NCI-H345 (cell line): ENCODE measurements at places on chromosomes 2 and 18.
A peak's percentile ranks its signal among the peaks of the same experiment; 100 is the strongest.

DNA sequence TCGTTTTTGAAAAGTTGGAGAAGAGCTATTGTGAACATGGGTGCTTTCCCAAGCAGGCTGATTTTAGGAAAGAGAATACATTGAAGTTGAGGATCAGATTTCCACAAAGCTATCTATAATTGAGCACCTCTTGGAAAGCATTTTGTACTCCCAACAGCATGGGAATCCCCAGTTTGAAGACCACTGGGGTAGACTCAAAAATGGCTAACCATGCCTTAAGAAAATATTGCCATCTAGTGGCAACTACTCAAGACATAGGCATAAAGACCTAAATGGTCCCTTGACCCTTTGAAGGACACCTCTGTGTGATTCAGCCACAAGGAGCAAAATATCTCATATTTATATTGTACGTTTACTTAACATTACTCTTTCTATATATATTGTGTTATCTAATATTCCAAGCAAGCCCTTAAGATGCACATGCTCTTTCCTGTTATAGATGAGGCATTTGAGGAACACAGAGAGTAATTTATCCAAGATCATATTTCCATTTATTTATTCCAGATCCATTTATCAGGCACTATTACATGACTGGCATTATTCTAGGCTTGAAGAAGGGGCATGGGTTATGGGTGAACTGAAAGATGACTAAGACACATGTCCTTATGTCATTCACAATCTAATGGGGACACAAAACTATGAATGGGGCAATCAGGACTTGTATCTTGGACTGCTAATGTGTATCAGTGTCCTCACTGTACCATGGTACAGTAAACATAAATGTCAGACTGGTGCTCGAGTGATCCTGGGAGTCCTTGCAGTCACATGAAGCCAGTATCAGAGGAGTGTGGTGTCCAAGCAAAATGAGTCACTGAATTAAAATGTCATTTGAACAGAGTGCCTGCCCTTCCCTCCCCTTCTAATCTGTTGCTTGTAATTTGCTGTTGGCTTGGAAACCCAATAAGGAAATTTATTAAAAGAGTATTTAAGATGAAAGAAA is 121.0 kb upstream of the XPO1 start:
- peak; percentile 19 for DNase-seq

GRCh38 chr2:62306751-62307468 is 111.0 kb downstream of the B3GNT2 start:
- DNase-seq = peak; percentile 50

DNA sequence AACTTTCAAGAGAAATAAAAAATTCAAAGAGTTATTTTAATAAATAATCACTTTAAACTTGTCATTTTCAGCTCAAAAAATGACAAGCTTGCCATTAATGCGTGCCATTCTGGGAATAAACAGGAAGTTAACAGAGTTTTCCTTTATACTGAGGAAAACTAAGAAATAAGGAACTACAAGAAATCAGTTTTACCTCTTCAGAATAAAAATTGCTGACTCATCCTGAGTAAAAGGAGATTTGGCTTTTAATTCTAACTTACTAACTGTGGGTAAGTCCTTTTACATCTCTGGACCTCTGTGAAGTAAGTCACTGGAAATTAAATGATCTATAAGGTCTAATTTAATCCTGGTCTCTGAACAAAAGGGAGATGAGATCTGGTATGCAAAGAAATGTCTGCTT is 16.1 kb downstream of the CEBPZ start:
- DNase-seq = no peak

GRCh38 chr18:22471546-22472131 is 53.9 kb upstream of the CTAGE1 start:
- no peak for DNase-seq

DNA sequence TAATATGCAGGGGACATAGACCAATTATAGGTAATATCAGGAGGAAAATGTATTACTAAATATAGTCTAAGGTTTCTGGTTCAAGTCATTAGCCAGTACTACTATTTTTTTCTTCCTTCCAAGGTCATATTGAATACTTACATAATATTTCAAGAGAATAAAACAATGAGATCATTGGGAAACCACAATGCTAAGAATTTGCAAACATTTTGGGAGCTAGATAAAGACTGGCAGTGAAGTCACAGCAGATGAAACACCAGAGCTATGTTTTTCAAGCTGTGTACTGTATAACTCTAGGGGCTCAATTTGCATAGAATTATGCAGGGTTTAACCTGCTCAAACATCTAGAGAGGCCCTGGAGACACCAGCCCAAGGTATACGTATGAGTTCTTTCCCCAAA is 80.5 kb upstream of the KCNH7 start:
- no peak for DNase-seq

- DNase-seq = no peak
Measured at GRCh38 chr2:241063093-241063551, 39.0 kb downstream of the MTERF4 start.

DNA sequence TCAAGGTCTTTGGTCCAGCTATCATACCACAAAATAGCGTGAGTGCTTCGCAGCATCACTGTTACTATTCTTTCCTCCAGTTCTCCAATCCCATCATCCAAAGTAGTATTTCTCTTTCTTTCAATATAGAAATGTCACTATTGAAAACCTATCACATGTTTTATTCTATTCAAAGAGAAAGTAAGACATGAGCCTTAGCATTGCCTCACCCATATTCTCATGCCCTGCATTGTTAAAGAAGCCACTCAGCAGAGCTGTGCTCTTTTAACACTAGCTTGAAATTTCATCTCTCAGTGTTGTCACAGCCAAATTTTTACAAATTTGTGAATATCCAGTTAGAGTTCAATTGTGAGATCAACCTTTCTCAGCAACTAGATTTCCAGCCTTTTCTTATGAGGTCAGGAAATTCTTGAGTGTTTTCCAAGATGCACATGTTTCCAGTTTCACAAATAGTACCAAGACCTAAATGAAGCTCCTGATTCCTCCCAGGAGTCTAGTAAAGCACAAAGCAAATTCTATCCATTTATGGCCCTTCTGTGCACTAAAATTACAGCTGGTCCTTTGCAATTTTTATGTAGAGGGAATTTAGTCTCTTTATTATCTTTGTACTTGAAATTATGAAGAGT is 343.7 kb downstream of the SPAG16 start:
- DNase-seq = no peak

DNA sequence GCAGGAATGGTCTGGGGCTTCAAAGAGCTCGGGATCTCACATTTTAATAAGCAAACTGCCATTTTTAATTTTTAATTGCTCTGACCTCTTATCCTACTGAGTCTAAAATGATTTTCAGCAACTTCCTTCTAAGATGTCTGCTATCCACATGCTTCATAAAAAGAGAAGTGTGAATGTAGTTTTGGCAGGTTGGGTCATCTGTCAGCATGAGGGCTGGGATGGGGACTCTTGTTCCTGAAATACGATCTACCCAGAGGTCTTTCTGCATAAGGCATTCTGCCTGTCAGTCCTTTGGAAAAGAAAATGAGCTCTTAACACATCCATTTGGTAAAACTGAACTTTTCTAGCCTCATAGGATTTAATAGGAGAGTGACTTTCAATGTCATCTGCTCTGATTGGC is 252.8 kb upstream of the APCDD1 start:
- DNase-seq = no peak

- DNase-seq = no peak
Measured at GRCh38 chr2:199772035-199772976, 78.7 kb downstream of the FTCDNL1 start.

DNA sequence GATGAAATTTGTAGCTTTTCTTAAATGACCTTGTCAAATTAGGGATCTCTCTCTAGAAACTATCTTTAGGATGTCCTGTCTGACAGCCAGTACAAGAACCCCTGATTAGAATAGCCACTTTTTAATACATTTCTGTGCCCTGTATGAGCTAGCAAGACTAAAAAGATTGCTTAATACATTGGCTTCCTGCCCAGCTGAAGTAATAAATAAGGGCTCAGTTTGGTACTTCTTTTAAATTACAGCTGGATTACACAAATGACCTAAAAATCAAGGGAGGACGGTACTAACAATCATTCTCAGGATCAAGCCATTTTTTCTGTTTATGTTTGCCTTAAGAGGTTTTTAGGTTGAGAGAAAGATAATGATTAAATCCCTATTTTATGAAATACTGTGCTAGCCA is 11.6 kb upstream of the OLA1 start:
- no peak for DNase-seq

- DNase-seq = no peak
Measured at GRCh38 chr18:27996801-27997272, 180.1 kb downstream of the CDH2 start.

DNA sequence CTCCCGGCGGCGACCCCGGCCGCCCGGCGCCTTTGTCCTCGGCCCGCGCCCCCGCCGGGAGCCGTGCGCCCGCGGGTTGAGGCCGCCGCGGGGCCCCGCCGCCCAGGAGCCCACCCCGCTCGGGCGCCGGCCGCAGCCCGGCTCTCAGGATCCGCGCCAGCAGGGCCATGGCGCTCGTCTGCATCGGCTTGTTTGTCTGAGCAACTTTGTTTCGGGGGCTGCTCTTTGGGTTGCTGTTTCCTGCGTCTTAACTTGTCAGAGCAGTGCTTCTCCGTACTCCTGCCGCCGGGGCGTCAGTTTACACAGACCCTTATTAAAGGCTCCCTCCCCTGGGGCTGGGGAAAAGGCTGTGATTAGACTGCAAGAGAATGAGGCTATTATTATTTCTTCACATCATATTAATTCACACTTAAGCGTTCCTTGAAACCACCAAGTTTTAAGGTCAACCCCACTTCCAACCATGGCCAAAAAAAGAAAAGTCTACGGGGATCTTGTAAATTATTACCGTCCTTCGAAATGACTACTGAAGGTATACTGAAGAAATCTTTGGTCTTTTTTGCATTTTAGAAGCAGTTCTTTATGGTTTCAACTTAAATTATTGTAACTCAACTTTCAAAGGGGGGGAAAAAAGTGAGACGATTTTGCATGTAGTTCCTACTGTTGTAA is at the start of gene CYP27C1:
TSS of gene CYP27C1 (minus strand) at position 198 of the 666 bp plus-strand sequence. CDS start at position 169, 29 bp downstream.
- DNase-seq = peak; percentile 17

DNA sequence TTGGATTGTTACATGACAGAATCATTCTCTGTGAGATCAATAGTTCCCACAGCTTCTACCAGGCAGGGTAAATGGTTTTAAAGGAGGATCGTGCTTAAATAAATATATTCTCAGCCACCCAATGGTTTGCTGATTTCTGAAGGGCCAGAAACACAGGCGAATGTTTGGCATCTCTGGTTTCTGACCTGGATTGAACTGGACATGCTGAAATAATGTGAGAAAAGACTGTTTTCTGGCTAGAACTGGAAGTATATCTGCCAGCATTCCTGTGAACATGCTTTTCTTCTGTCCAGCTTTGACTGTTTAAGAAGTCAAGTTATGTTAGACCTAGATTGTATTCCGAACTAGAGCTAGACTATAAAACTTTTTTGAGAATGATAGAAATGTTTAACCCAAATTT is 77.1 kb upstream of the COL3A1 start:
- DNase-seq = no peak

DNA sequence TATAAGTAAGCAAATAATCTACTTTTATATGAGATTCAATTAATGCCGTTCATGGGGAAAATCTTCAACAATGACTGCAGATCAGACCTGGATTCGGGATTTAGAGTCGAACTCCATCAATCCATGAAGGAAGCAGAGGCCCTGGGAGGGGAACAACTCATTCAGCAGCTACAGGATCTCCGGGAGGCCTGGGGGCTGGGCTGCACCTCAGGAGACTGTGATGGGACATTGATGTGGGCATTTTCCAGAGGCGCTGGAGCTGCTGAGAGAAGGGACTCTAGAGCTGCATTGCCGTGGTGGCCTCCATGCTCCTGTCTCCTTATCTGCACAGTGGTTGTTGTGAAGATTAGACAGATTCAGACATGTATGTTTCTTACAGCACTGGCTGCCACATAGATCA is 76.9 kb downstream of the MYT1L start:
- DNase-seq = no peak

DNA sequence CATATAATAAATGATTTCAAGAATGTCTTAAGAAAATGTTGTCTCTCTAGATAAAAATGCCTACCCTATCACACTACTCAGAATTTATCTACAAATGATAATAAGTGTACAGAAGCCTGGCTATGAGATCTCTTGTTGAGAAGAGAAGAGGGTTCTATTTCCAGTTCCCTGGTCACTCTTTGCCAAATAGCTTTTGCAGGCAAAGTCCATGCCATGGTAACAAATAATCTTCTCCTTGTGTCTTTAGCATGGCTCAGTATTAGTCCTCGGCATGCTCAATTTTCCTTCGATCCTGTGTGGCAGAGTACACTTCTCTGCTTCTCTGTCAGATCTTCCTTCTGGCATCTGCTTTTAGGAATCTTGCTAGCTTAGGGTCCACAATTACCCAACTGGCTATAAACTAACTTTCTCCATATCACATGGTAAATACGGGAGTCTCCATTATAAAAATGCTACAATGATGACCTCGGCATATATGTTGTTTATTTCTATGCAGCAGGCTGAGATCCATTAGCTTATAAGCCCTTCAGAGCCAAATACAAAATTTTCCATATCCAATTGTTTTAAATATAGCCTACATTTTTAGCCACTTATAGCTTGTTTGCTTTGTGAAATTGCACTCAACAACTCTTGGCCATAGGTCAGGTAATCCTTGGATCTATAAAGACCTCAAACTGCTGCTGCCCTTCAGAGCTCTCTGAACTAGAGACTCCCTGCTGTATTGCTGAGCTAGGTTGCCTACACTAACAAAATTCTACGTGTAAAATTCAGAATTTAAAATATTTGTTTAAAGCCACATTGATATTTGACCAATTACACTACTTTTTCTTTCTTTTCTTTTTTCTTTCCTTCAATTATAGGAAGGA is 157.5 kb downstream of the FSIP2 start:
- no peak for DNase-seq

- no peak for DNase-seq
Measured at GRCh38 chr2:224433442-224433841, 31.5 kb upstream of the FAM124B start.

DNA sequence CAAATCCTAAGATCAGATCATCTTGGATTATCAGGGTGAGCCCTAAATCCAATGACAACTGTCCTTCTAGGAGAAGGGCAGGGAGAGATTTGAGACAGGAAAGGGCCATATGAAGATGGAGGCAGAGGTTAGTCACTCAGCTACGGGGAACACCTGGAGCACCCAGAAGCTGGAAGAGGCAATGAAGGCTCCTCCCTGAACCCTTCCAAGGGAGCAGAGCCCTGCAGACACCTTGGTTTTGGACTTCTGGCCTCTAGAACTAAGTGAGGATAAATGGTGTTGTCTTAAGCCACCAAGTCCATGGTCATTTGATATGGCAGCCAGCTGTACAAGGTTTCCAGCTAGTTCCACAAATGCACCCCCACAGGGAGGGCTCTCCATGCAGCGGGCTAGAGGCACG is 6.9 kb upstream of the PTPN2 start:
- no peak for DNase-seq

- DNase-seq = no peak
Measured at GRCh38 chr2:232324778-232325177, 53.8 kb upstream of the ALPP start.

DNA sequence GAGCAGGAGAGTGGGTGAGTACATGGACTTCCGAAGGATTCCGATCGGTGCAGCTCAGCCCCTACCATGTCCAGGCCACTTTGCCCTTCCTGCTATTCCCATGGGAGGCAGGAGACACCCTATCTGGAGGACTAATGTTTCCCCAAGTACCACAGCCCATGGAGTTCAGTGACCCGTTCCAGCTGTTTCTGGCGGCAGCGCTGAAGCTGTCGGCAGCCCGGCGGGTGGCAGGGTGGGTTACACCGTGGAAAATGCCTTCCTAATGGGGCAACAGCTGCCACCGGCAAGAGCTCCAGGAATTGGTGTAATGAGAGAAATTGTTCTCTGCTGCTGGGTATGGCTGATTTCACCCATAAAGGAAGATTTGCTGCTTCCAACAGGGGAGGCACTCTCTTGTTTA is 98.3 kb downstream of the MYCN start:
- DNase-seq = no peak
